ENCODE measurements at places on chromosomes 11 and 22. TPM values are rescaled to one million over a fixed set of nuclear protein-coding genes. Genes with fewer than 3 reads are reported as not detected.

- peaks cover 43% of the 10 kb centered on the region for H3K27me3 ChIP-seq
- no peak overlapping the region for H3K27ac ChIP-seq
- no peak for DNase-seq
- H3K36me3 ChIP-seq, result no peaks in the 10 kb centered on the region
Observed at GRCh38 chr11:130161441-130162145, 2.0 kb downstream of the ST14 start.

Gene MOGAT2
- total RNA-seq, result not detected

DNA sequence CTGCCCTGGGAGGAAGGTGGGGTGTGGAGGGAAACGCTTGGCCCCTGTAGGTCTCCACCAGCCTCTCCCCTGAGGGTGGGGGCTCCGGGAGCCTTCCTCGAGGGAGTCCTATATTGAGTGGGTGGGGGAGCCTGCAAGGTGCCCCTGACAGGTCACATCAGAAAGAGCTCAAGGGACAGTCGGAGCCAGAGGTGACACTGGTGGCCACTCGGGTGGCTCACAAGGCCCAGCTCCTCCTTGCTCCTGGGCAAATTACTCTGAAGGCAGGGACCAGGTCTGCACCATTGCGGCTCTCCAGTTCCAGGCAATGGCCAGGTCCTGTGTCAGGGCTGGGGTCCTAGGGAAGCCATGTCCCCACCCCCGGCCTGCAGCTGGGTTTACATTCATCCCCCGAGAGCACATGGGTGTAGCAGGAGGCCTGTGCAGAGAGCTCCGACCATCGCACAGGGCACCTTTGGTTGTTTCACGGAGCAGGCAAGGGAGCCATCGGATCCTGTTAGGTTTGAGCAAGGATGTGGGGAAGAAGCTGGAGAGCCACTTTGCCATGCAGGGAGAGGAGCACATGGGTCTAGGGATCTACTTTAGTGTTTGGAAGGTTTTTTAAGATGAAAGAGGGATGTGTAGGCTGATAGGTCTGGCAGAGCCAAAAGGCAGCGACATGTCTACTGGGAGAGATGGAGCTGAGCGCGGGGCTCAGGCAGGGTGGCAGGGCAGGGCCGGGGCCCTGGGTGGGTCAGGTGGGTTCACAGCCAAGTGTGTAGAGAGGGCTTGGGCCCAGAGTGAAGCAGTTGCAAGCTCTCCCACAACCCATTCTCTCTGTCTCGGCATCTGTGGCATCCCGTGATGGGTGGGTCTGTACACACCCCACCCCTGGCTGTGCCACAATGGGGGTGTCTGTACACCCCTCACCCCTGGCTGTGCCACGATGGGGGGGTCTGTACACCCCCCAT, 14.8 kb downstream of the CCND1 start:
- H3K27ac ChIP-seq, result no peak overlapping the region
- no peaks in the 10 kb centered on the region for H3K27me3 ChIP-seq
- H3K36me3 ChIP-seq, result peaks cover 29% of the 10 kb centered on the region

Gene CCDC73
- not detected for total RNA-seq

DNA sequence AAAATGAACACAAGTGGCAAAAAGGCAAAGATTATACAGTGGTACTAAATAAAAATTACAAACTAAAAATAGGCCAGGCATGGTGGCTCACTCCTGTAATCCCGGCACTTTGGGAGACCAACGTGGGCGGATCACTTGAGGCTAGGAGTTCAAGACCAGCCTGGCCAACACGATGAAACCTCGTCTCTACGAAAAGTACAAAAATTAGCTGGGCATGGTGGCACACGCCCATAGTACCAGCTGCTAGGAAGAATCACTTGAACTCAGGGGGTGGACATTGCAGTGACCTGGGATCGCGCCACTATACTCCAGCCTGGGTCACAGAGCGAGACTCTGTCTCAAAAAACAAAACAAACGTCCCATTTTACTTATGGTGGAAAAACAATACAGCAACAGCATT, 24.5 kb downstream of the ZNF280B start:
- H3K4me1 ChIP-seq, result no peaks in the 10 kb centered on the region
- no peaks in the 10 kb centered on the region for H3K27me3 ChIP-seq
- DNase-seq, result no peak
- no peak overlapping the region for H3K4me3 ChIP-seq
- no peaks in the 10 kb centered on the region for H3K36me3 ChIP-seq

GRCh38 chr11:112211536-112211935, 14.7 kb upstream of the PTS start:
- no peak overlapping the region for H3K27ac ChIP-seq
- no peaks in the 10 kb centered on the region for H3K27me3 ChIP-seq
- no peak for DNase-seq
- no peak overlapping the region for H3K4me3 ChIP-seq
- H3K36me3 ChIP-seq, result no peaks in the 10 kb centered on the region

Gene FXYD2
- not detected for total RNA-seq

DNA sequence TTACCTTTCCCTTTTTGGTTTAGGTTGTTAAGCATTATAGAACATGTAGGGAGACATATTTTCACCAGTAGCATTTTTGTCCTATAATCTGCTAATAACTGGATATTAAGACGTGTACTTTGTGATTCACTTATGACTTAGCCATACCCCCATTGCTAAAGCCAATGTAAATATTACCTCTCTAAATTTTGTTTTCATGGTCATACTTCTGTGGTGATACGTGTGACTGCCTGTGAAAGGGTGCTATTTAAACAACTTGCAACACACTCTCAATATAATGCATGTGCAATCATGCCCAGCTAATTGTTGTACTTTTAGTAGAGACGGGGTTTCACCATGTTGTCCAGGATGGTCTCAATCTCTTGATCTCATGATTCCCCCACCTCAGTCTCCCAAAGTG, 36.2 kb upstream of the PAK1 start:
- H3K27ac ChIP-seq, result no peak overlapping the region
- DNase-seq, result no peak
- H3K4me1 ChIP-seq, result peaks cover 8% of the 10 kb centered on the region
- no peaks in the 10 kb centered on the region for H3K36me3 ChIP-seq
- no peak overlapping the region for H3K4me3 ChIP-seq
- no peaks in the 10 kb centered on the region for H3K27me3 ChIP-seq
